Activated naive CD4-positive, alpha-beta T cell treated with anti-CD3 and anti-CD28 coated beads, Interleukin-2, amount 10 ng/mL, durations not matched to agents 7 days and 5 days (primary cell): ENCODE measurements at places on chromosomes 7 and 10.

DNA sequence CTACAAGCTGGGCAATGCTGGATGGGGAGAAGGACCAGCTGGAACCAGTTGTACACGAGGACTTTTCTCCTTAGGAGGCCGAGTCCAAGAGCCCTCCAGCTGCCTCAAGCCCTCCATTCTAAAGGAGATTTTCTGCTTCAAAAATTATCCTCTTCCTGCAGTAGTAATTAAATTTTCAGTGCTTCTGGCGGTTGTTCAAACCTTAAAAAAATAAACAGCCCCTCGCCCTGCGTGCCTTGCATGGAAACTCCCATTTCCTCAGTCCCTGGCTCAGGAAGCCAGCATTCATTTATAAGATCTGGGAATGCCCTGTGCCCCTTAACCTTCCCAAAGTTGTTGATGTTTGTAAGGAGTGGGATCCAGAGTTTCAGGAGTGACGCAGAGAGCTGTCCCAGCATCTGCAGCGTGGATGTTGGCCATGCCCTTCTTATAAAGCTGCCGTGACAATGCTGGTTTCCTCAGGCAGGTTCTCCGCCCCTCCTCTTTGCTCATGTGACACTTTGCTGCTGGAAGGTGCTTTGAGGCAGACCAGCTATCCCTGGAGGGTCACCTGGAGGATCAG lies 24.0 kb upstream of the ACTR3B start:
- DNase-seq = no peak

GRCh38 chr10:94069884-94070283 lies 76.2 kb downstream of the PLCE1 start:
- no peak for DNase-seq

DNA sequence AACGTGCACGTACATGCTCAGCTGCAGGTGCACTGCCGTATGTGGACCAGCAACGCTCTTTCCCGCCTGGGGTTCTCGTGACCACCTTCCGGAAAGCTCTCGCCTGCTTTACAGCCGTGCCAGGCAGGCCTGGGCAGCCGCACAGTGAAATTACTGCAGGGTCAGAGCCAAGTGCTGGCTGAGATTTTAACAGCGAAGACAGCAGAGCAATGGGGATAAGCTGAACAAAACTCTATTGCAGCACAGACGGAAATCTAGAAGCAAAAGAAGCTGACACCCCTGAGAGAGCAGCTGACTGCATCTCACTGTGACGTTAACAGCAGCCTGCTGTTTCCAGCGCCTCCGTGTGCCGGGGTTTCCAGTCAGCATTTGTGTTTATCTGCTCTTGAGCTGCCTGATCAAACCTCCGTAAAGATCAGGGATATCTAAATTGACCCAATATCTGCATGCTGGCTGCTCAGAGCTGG lies 179.0 kb downstream of the DIP2C start:
- DNase-seq = no peak

DNA sequence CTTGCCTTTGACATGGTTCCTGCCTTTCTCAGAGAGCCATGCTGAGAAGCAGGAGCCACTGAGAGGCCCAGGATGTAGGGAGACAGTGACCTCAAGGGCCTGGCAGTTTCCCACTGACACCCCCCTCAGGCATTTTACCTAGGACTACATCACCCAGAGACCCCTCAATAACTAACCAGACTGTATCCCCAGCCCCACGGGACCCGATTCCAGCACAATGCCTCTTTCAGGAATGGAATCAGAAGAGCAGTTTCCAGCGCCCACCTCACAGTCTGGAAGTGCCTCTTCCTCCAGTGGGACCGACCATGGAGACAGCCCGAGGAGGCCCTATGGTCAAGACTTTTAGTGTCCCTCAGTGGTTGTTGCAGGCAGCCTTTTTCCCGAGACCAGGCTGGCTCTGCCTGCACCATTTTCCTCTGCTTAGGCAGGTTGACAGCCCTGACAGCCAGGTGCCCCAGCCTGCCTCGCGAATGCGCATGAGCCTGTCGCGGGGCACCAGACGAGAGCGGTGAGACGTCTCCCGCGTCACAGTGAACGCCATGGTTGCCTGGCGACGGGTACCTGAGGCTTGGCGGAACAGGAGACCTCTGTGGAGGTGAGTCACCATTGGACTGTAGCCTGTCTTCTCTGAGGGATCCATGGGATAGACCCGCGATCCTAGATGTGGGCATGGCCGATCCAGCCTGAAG lies 28.4 kb upstream of the ZNF273 start:
- DNase-seq = no peak

DNA sequence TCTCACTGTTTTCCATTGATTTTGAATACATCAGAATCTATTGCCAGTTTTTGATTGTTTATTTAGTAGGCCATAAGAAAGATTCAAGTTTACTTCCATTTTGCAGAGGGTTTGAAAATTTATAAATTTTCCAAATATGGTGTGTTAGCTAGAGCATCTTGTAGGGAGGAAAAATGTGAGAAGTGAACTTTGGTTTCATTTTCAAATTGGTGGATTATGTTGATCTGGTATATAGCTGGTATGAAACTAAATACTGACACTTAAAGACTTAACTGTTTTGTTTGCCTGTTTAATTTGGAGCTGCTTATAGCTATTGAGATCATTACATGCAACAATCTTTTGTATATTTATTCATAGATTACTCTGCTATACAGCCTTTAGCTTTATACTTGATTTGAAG lies 108.1 kb downstream of the ADAM22 start:
- DNase-seq = no peak

GRCh38 chr10:43479275-43479674 lies 42.4 kb downstream of the ZNF487 start:
- DNase-seq = no peak
